ENCODE measurements at places on chromosomes 7 and 10.

DNA sequence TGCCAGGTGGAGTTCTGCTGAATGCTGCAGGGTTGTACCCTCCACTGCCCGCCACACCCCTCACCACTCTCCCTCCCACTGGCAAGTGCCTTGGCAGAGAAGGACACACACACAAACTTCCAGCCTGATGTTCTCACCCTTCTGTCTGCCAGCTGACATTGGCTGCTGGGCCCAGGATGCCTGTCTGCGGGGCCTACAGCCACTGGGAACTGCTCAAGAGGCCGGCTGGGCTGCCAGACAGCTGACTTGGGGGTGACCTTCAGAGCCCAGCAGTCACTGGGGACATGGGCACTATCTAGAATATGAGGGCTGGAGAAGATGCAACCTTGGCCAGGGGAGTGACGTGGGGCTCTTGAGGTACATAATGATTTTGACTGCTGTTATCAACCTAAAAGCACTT lies 157.1 kb downstream of the SH3PXD2A start:
- no peak for DNase-seq

DNA sequence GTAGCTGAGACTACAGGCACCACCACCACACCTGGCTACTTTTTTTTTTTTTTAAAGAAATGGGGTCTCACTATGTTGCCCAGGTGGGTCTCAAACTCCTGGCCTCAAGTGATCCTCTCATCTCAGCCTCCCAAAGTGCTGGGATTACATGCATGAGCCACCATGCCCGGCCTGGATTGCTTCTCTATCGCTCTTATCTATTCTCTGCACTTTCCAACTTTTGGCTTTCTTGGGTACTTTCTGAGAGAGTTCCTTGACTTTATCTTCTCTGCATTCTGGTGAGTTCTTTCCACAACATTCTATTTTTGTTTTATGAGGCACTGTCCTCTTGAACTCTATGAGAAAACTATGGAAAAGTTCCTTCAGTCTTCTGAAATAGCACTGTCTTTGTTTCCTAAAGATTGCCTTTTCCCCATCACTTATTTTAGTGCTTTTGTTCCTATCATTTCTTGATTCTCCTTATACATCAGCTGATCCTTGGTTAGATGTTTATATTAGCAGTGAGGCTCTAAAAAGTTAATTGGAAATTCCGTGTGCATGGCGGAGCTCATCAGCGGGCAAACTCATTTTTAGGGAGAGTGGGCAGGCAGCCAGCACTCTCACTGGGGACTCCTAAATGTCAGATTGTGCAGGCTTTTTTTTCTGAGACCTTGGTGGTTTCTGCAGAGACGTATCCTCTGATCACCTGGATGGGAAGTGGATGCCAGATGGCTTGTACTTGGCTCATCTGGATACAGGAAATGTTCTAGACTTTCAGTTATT lies 43.9 kb downstream of the HIP1 start:
- no peak for DNase-seq

DNA sequence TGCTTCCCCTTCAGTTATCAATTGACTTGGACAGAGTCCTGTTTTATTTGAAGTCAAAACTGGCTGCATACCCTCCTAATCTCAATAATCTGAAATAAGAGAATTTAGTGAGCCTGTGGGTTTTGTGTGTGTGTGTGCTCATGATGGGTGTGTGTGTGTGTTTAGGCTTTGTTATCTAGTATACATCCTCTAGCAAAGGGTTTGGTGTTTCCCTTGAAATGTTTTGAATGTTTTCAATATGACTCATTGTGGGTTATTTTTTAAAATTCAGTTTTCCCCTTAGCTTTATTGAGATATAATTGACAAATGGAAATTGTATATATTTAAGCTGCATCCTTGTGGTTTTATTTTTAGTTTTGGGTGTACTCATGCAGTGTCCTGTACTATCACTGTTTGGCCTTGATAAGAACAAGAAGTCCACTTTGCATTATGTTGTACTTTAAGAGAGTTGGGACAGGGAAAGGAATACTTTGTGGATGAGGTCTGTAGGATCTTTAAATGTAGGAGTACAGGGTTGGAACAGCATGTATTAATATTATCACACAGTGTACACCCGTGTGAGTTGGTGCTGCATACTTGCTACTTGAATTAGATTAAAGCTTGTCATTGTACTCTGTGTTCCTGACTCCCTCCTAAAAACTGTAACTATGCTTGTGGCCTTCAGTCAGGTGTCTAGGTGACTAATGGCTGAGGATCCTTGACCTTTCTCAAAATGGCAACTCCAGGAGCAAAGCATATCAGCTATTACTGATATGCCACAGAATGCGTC lies 58.3 kb downstream of the VCL start:
- no peak for DNase-seq

DNA sequence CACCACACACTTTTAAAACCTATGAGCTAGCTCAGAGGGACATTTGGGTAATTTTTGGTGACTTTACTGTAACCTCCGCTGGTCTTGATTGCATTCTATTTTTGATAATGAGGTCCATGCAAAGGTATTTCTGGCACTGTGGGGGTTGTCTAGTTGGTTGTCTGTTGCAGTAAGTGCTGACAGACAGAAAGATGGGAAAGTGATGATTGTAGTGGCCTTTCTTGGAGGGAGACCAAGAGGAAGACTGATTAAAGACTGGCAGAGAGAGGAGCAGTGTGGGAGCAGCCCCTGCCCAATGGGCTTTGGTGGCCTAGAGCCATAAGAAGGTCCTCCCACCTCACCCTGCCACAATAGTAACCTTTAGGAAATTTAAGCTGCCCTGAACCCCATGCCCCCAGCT lies 173.4 kb upstream of the CTBP2 start:
- no peak for DNase-seq

DNA sequence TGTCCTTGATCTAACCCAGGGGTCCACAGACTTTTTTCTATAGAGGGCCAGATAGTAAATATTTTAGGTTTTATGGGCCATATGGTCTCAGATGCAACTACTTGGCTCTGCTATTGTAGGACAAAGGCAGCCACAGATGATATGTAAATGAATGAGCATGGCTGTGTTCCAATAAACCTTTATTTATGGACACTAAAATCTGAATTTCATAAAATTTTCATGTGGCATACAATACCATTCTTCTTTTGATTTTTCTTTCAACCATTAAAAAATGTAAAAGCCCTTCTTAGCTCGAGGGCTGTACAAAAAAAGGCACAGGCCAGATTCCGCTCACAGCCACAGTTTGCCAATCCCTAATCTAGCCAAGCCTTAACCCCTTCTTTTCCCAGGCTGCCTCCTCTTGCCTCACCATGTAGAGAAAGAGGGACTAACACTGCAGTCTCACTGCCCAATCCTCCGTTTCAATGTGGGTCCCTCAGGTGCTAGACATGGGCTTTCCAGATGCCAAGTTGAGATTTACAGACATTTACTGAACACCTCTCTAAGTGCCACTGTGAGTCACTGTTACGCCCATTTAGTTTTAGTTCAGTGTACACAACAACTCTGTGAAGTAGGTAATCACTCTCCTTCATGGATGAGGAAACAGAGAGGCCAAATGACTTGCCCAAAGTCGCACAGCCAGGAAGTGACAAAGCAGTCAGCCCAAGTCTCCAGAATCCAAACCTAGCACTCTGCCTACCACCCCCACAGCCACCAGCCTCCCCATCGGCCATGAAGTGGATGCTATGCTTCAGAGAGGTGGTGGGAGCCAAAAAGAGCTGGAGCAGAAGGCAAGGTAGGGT lies 132.6 kb upstream of the PDLIM1 start:
- DNase-seq: no peak

DNA sequence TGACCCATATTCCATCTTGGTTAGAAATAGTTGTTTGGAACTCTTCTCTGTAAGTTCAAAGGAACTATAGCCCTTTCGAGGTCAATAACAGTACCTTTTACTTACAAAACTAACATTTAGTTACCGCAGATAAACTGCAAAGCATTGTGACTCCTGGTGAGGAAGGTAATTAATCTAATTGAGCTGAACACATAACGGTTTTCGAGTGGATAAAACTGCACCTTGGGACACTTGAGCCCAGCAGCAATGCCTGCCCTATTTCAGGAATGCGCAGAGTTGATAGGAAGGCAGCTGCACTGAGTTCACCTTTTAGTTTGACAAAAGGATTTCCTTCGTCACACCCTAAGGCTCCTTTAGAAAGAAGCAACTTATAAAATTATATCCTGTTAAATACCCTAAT lies 75.4 kb downstream of the JAZF1 start:
- DNase-seq: no peak

GRCh38 chr10:201328-201771 lies 66.1 kb downstream of the ZMYND11 start:
- DNase-seq: no peak

- DNase-seq: no peak
Measured at GRCh38 chr7:81484261-81484660, 285.6 kb downstream of the HGF start.

DNA sequence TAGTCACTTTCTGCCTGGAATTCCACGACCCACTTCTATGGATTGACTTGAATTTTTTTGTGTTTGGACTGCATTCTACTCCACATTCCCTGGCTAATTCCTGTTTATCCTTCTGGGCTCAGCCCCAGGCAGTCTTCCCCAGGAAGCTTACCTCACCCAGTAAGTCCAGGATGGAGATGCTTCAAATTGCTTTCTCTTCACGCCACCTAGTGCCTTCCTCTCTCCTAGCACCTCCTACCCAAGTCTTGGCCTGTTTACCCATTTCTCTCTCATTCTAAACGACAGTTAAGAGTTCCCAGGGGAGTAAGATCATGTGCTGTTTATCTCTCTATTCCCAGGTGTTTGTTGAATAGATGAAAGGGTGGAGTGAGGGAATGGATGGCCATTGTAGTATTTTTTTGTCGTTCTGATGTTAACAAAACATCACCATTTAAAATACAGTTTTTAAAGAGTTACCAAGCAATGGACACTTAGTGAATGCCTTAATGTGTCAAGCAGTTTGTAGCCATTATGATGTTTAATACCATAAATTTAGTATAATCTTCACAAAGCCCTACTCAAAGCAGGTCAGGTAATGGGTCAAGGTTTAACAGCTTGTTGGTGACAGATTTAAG lies 45.5 kb upstream of the TARP start:
- DNase-seq: no peak

- DNase-seq: no peak
Measured at GRCh38 chr7:154856733-154857132, 146.2 kb downstream of the PAXIP1 start.

- DNase-seq: no peak
Measured at GRCh38 chr7:54785261-54785660, 26.2 kb upstream of the SEC61G start.

GRCh38 chr7:141153231-141153630 lies 79.4 kb downstream of the TMEM178B start:
- no peak for DNase-seq

DNA sequence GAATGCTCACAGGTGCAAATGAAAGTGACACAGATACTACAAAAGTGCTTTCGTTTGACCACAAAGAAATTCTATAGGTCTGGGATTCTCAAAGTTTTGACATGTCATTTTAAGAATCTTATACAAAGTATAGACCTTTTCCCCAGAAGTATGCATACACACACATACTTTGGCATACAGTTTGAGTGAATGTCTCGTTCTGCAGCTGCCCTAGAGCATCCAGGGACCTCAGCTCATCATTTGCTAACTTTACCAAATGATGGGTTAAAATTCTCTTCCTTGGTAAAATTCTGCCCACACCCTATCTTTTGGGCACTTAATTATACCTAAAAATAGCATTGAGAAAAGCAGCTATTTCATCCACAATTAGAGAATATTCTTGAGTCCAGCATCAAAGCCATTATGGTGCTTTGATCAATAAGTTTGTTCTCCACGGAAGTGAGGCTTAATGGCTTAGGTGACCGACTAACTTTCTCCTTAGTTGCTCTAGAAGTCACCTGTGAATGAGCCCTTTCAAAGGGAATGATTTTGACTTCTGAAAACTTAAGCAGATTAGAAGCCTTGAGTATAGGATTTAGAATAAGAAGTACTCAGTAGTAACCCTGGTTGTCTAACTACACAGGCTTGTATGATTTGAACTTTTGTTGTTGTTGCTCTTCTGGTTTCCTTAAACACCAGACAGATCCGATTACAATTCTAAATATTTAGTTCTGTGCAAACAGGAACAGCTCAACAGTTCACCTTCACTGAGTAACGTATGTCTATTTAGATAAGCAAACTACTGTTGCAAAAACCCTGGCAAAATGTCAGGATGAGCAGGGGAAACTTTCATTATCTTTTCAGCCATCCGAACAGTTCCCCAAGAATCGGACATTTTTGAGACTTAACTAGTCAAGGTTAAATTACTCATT lies 70.6 kb downstream of the CNNM2 start:
- DNase-seq: no peak

- DNase-seq: peak; percentile 53
Measured at GRCh38 chr7:151013733-151014497, 10.4 kb downstream of the ATG9B start.
